Skeletal muscle cell (primary cell): ENCODE measurements at places on chromosomes 3 and 15.
A peak's percentile ranks its signal among the peaks of the same experiment; 100 is the strongest.

DNA sequence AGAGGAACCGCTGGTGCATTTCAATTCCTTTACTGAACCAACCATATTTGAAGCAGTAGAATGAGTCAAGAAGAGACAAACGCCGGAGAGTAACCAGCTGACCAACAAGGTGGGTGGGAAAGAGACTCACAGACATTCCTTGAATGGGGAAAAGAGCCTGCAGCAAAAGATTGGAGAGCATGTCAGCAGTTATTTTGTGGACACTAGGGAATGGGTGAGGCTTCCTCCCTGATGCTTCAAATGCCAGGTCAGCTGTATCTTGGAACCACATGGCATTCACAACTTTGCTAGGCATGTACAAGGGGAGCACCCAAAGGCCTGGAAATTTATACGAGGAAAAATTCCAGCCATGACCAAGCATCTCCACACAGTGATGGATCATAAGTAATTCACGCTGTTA lies 29.9 kb upstream of the ZKSCAN7 start:
- DNase-seq = no peak

DNA sequence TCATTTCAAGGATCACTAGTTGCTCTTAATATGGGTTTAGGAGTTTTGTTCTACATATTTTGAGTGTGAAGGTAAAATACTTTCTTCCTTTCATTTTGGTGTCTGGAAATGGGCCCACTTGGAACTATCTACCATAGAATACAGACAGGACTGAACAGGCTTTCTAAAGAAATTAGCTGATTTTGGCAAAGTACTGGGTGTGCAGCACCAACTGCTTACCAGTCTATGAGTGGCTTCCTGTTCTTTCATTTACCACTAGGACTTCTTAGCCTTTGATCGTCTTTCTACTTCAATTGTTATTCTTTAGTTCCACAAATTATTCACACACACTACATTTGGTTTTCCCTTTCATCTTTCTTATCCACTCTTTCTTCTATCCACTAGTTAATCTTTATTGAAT lies 1196.3 kb downstream of the ROBO1 start:
- no peak for DNase-seq

GRCh38 chr3:102083473-102083872 lies 234.2 kb downstream of the NFKBIZ start:
- no peak for DNase-seq

- DNase-seq = peak; percentile 79
Observed at GRCh38 chr15:25790000-25790660, 73.0 kb downstream of the ATP10A start.

DNA sequence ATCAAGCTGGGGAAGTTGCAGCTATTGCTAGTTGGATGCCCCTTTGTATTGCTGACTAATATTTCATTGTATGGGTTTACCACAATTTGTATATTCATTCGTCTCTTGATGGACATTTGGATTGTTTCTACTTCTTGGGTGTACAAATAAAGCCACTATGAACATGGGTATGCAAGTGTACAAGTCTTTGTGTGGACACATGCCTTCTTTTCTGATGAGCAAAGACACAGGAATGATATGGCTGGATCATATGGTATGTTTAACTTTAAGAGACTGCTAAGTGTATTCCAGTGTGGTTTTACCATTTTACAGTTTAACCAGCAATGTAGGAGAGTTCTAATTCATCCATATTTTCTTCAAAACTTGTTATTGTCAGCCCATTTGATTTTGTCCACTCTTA lies 32.2 kb downstream of the NECTIN3 start:
- DNase-seq = peak; percentile 17

- no peak for DNase-seq
Observed at GRCh38 chr15:67836477-67836876, 3.4 kb downstream of the RNU6-1 start.
